ENCODE measurements at places on chromosomes 7 and 10. TPM values are rescaled to one million over a fixed set of nuclear protein-coding genes. Genes with fewer than 3 reads are reported as not detected.

The CC2D2B gene
- total RNA-seq = not detected

The GIMAP8 gene
- 9.7 TPM for total RNA-seq

The FAM237B gene
- total RNA-seq = not detected

The SORBS1 gene
- 0.77 TPM for total RNA-seq

DNA sequence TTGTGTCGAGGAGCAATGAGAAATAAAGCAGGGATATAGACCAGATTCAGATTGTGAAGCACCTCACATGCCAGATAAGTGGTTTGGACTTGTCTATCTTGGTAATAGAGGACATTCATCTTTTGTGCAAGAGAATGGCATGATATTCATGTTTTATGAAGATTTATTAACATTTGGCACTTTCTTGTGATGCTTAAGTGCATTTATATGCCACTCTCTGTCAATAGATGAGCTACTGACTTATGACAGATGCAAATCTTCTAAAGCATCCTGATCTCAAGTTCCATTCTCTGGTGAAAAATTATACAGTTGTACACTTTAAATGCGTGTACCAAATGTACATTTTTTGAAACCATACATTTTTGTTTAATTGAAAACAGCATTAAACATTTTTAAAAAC, 415.3 kb downstream of the SORCS3 start:
- no peak for DNase-seq
- H3K36me3 ChIP-seq = peaks cover 2% of the 10 kb centered on the region
- no peaks in the 10 kb centered on the region for H3K4me1 ChIP-seq
- no peak overlapping the region for H3K4me3 ChIP-seq

- no peaks in the 10 kb centered on the region for H3K36me3 ChIP-seq
- no peak overlapping the region for H3K27ac ChIP-seq
- no peak for DNase-seq
Observed at GRCh38 chr7:90430614-90431460, 27.6 kb downstream of the CLDN12 start.

- H3K4me3 ChIP-seq = no peak overlapping the region
- peaks cover 11% of the 10 kb centered on the region for H3K4me1 ChIP-seq
- DNase-seq = no peak
- no peak overlapping the region for H3K27ac ChIP-seq
- H3K27me3 ChIP-seq = peaks cover 14% of the 10 kb centered on the region
Observed at GRCh38 chr10:33345236-33345635, 10.8 kb upstream of the NRP1 start.

DNA sequence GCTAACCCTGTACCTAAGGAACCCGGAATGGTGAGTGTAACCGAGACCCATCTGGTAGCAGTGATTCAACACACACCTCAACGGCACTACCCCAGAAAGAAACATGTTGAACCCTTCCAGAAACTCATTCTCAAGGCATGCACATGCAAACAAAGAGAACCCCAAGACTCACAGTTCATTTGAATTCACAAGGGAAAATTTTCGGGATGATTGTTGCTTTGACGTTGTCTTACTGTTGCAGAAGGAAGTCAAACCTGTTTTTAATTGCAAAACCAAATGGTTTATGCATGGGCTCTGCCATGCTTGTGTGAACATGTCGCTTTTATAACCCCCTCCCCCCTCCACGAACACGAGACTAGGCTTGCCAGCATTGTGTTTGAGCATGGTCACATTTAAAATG, 539.7 kb downstream of the GATA3 start:
- no peak overlapping the region for H3K27ac ChIP-seq
- DNase-seq = no peak
- no peak overlapping the region for H3K4me3 ChIP-seq
- peaks cover 2% of the 10 kb centered on the region for H3K27me3 ChIP-seq

DNA sequence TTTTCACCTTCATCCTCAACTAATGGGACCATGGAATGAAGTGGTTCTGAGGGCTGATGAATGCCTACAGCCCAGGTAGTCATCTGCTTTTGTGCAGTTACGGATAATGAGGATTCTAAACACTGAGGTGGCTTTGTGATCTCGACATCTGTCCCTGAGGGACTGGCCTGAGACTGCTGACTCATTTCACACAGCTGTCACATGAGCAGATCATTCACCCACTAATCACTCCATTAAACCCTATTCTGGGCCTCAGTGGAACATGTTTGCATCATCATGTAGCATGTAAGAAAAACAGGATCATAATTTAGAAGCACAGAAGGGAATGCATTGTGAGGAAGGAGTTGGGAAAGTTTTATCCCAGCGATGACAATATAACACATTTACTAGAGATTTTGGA, 79.4 kb upstream of the FEZF1 start:
- no peak overlapping the region for H3K27ac ChIP-seq
- H3K4me1 ChIP-seq = no peaks in the 10 kb centered on the region
